ENCODE measurements at places on chromosomes 12 and 14. TPM values are rescaled to one million over a fixed set of nuclear protein-coding genes. Genes with fewer than 3 reads are reported as not detected.

Gene NCAPD2
- total RNA-seq: 28.1 TPM

Gene KRT72
- not detected for total RNA-seq

Gene LRRC23
- 15.9 TPM for total RNA-seq

Gene GEMIN2
- 13.9 TPM for total RNA-seq

Gene KCNJ8
- total RNA-seq: 5.5 TPM

Gene MRPS35
- total RNA-seq: 37.4 TPM

Gene FAM181A
- total RNA-seq: not detected

Gene STYK1
- 0.16 TPM for total RNA-seq

Gene NOXRED1
- total RNA-seq: 0.32 TPM

Gene C3AR1
- total RNA-seq: not detected

Gene HOXC10
- total RNA-seq: not detected

Gene KRT86
- not detected for total RNA-seq

Gene GALNT9
- total RNA-seq: 0.95 TPM

Gene FOXN4
- not detected for total RNA-seq

Gene P2RX2
- total RNA-seq: 0.16 TPM

Gene FGF6
- not detected for total RNA-seq

Gene FAIM2
- 3.3 TPM for total RNA-seq

Gene TOMM20L
- not detected for total RNA-seq

Gene PTHLH
- total RNA-seq: 0.47 TPM

Gene JPH4
- under 0.01 TPM for total RNA-seq

Gene CAPZA3
- not detected for total RNA-seq

Gene EPYC
- not detected for total RNA-seq

Gene SLC8A3
- under 0.01 TPM for total RNA-seq

Gene FAM90A1
- not detected for total RNA-seq

Gene CLEC12A
- total RNA-seq: not detected

Gene GPR135
- 1.7 TPM for total RNA-seq

Gene ADAM21
- 0.77 TPM for total RNA-seq

Gene LRP1-AS
- not detected for total RNA-seq

Gene MFAP5
- 17.5 TPM for total RNA-seq

Gene STRN3
- total RNA-seq: 82.0 TPM

Gene TAS2R7
- total RNA-seq: not detected

Gene HELB
- total RNA-seq: 1.5 TPM

Gene USP44
- total RNA-seq: 10.0 TPM

Gene CPNE6
- total RNA-seq: not detected

Gene SLCO1A2
- total RNA-seq: not detected

Gene GDF3
- total RNA-seq: not detected

Gene AQP6
- total RNA-seq: not detected

Gene GSG1
- not detected for total RNA-seq

Gene CLEC7A
- not detected for total RNA-seq

Gene TSHR
- not detected for total RNA-seq
